ENCODE measurements at places on chromosomes 3 and 15. TPM values are rescaled to one million over a fixed set of nuclear protein-coding genes. Genes with fewer than 3 reads are reported as not detected.

DNA sequence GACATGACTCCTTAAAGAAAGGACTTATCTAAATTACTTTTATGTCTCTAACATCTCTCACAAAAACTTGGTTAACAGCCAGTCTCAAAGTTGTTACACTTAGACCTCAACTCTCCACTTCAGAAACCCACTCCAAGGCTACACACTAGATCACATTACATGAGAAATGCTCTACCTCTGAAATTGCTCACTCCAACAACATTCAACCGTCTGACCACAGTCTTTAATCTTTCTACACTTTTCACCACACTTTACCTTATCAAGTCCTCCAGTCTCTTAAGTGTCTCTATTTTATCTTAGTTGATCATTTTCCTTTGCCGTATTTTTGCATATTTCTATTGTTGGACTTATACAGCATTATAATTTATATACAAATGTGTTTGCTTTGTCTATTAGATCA lies 5.8 kb downstream of the SLC12A6 start:
- DNase-seq = no peak
- no peaks in the 10 kb centered on the region for H3K36me3 ChIP-seq

DNA sequence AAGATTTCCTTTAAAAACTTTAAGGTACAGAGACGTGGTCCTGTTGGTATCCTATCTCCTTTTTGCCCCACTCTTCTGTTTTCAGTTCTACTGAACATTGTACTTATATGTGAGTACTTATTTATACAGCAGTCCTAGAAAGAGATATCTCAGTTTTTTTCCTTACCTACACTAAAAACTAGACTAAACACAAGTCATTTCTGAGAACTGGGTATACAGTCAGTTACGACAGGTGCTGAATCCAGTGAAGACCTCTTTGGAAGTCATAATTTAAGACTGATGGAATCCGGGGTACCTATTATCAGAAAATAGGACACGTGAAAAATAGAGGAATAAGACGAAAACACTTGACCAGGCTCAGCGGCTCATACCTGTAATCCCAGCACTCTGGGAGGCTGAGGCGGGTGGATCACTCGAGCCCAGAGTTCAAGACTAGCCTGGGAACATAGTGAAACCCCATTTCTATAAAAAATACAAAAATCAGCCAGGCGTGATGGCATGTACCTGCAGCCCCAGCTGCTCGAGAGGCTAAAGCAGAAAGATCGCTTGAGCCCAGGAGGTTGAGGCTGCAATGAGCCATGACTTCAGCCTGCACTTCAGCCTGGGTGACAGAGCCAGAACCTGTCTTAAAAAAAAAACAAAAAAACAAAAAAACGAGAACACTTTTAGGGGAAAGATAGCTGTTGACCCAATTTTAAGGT lies 76.3 kb downstream of the KLHL25 start:
- H3K27me3 ChIP-seq = no peaks in the 10 kb centered on the region
- H3K4me1 ChIP-seq = no peaks in the 10 kb centered on the region
- H3K36me3 ChIP-seq = peaks cover 6% of the 10 kb centered on the region
- H3K4me3 ChIP-seq = no peak overlapping the region
- no peak overlapping the region for H3K27ac ChIP-seq

- no peaks in the 10 kb centered on the region for H3K27me3 ChIP-seq
- no peak for DNase-seq
- peaks cover 19% of the 10 kb centered on the region for H3K4me1 ChIP-seq
- H3K36me3 ChIP-seq = no peaks in the 10 kb centered on the region
Observed at GRCh38 chr3:111763001-111763471, 96.0 kb upstream of the PHLDB2 start.

GRCh38 chr15:33398555-33398954 lies 87.8 kb downstream of the RYR3 start:
- H3K4me1 ChIP-seq = no peaks in the 10 kb centered on the region
- DNase-seq = no peak
- no peak overlapping the region for H3K27ac ChIP-seq

- no peak overlapping the region for H3K4me3 ChIP-seq
- peak overlapping the region; percentile 99 for H3K27ac ChIP-seq
- peaks cover 44% of the 10 kb centered on the region for H3K4me1 ChIP-seq
- DNase-seq = no peak
- no peaks in the 10 kb centered on the region for H3K36me3 ChIP-seq
Observed at GRCh38 chr3:152266221-152266995, 2.3 kb upstream of the MBNL1 start.

DNA sequence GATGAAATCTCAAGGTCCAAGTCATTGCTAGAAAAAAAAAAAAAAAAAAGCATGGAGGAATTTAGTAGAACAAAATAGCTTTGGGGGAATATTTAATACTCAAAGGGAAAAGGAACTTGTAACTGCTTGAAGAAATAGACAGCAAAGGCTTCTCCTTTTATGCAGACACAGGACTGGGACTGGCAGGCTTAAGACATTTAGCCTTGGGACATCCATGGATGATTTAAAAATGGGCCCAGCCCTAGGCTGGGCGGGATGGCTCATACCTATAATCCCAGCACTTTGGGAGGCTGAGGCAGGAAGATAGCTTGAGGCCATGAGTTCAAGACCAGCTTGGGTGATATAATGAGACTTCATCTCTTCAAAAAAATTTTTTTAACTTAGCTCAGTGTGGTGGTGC lies 19.8 kb downstream of the RPSA start:
- DNase-seq = no peak
- no peak overlapping the region for H3K27ac ChIP-seq
- H3K4me1 ChIP-seq = no peaks in the 10 kb centered on the region
- no peak overlapping the region for H3K4me3 ChIP-seq
- H3K36me3 ChIP-seq = no peaks in the 10 kb centered on the region

- H3K27me3 ChIP-seq = no peaks in the 10 kb centered on the region
- H3K27ac ChIP-seq = no peak overlapping the region
Observed at GRCh38 chr15:52103217-52104207, 9.1 kb downstream of the BCL2L10 start.

GRCh38 chr3:126439968-126440708 lies 35.6 kb downstream of the ZXDC start:
- DNase-seq = no peak
- peaks cover 4% of the 10 kb centered on the region for H3K4me1 ChIP-seq
- H3K36me3 ChIP-seq = no peaks in the 10 kb centered on the region
- H3K4me3 ChIP-seq = no peak overlapping the region

- H3K36me3 ChIP-seq = no peaks in the 10 kb centered on the region
- peaks cover 16% of the 10 kb centered on the region for H3K27me3 ChIP-seq
- DNase-seq = no peak
- H3K4me1 ChIP-seq = no peaks in the 10 kb centered on the region
- no peak overlapping the region for H3K4me3 ChIP-seq
Observed at GRCh38 chr15:88282614-88283013, 26.1 kb upstream of the NTRK3 start.

- H3K27ac ChIP-seq = no peak overlapping the region
- peaks cover 1% of the 10 kb centered on the region for H3K4me1 ChIP-seq
- no peaks in the 10 kb centered on the region for H3K27me3 ChIP-seq
Observed at GRCh38 chr3:156787926-156788663, 38.1 kb upstream of the LEKR1 start.

- H3K36me3 ChIP-seq = no peaks in the 10 kb centered on the region
- H3K27ac ChIP-seq = peak overlapping the region; percentile 41
- no peak overlapping the region for H3K4me3 ChIP-seq
- no peak for DNase-seq
- no peaks in the 10 kb centered on the region for H3K27me3 ChIP-seq
Observed at GRCh38 chr3:30611613-30612436, 5.4 kb downstream of the TGFBR2 start.

DNA sequence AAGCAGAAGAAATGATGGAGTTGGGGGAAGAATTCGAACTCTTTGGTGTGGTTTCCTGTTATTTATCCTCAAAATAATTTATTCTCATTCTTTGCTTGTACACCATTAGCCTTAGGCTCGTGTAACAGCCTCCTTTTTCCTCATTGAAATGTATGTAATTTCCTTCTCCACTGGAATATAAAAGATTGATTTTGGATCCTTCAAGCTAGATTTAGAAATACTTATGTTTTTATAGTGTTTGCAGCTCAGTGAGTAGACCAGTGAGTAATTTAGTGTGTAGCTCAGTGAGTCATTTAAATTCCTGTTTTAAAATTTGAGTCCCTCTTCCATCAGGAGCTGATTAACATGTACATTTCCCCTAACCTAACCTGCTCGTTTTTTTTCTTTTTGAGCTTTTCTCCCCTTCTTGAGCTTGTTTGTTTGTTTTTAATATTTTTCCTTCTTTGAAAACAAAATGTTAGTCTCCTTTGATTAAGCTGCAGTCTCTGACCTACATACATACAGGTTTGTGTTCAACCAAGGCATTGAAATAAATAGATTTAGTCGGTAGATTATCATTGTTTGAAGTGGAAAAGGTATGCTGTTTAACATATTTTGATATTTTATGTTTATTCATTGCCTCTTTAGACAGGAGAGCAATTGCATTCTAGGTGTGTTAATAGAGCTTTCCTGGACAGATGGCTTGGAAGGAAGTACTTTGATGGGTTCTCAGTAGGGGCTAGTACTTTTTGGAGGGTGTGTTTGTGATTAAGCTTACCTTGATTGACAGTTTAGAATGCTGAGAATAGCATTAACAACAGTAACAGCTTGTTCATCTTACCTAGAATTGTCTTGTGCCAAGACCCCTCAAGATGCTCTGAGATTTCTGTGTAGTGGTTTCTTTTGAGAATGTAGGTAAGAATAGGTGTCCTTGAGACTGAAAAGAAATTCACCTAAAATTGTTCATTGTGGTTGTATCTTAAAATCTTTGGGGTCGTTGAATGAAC lies 5.9 kb downstream of the USP3 start:
- H3K4me3 ChIP-seq = no peak overlapping the region
- no peaks in the 10 kb centered on the region for H3K27me3 ChIP-seq

DNA sequence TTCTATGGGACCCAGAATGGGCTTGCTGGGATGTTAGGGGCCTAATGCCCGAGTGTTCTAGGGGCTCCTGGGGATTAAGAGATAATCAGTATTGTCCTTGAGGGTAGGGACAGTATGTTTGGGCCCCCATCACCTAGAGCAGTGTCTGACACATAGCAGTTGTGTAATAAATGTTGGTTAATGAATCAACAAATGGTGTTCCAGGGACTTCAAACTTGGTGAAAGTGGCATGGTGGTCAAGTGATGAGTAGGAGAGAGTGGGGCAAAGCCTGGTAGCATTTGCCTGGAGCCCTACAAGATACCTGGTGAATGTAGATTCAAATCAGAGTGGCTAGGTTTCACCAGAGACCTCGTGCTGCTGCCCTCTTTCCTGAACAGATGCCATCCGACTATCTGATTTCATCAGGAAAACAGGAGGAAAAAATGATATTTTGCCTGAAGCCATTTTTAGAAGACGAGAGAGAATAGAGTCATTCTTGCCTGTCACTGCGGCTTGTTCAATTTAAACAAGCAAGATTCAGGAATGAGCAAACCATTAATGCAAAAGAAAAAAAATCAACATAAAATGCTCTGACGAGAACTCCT lies 117.3 kb downstream of the RPL22L1 start:
- H3K4me3 ChIP-seq = no peak overlapping the region
- H3K36me3 ChIP-seq = no peaks in the 10 kb centered on the region
- no peak for DNase-seq
- no peak overlapping the region for H3K27ac ChIP-seq

DNA sequence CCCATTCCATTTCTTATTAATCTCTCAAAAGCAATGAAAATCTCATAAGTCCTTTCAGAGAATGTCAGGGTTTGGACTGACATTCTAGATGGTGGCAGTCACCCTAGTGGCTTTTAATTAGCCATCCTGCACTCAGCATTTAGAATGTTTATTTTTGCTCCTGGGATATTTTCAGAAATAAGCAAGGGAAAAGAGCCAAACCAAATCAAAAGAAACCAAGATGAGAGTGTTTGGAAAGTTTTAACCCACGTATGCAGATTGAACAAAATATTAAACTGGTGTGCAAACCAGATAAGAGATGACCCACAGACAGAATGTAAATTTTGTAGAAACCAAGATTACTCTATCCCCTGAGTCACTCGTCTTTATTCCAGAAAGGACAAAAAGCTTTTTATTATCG lies 275.8 kb downstream of the SQOR start:
- no peaks in the 10 kb centered on the region for H3K36me3 ChIP-seq
- H3K4me1 ChIP-seq = no peaks in the 10 kb centered on the region
- no peak overlapping the region for H3K4me3 ChIP-seq

GRCh38 chr15:33341953-33342352 lies 31.2 kb downstream of the RYR3 start:
- no peak overlapping the region for H3K4me3 ChIP-seq
- no peak overlapping the region for H3K27ac ChIP-seq
- H3K27me3 ChIP-seq = no peaks in the 10 kb centered on the region
- DNase-seq = no peak

DNA sequence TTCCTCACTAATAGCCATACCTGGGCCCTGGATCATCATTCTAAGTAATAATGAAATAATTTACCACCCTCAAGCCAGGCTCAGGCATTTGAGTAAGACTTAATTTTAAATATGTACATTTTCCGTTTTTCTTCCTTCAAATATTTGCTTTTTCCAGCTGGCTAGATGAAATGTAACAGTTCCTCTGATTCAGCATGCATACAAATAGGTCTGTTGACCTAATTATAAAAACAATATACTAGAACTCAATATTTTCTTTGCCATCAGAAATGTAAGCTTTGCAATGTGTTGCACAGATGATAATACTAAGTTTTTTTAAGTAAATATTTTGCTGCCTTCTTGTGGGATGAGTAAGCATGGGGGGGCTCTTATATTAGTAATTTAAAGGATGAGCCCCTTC lies 91.6 kb downstream of the FEZF2 start:
- H3K27ac ChIP-seq = no peak overlapping the region
- H3K36me3 ChIP-seq = no peaks in the 10 kb centered on the region
- no peak for DNase-seq
- H3K4me3 ChIP-seq = no peak overlapping the region

DNA sequence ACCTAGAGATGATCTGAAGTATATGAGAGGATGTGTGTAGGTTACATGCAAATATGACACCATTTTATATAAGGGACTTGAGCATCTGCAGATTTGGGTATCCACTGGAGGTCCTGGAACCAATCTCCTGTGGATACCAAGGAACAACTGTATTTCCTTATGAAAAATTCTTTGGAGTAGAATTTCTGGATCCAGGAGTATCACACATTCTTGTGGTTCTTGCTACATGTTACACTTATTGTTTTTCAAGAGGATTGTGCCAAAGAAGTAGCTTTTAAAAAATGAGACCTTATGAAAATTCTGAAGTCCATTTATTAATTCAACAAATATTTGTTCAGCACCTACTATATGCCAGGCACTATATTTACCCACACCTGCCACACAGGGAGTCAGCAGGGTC lies 15.7 kb upstream of the TBC1D23 start:
- no peak overlapping the region for H3K4me3 ChIP-seq
- no peaks in the 10 kb centered on the region for H3K4me1 ChIP-seq
- H3K27ac ChIP-seq = no peak overlapping the region
- H3K27me3 ChIP-seq = no peaks in the 10 kb centered on the region
- no peak for DNase-seq

The PAK6 gene
- 14.6 TPM for total RNA-seq

The EPHB1 gene
- total RNA-seq = 4.3 TPM

The CNTN4 gene
- total RNA-seq = 7.6 TPM

The C3orf49 gene
- total RNA-seq = not detected

The VGLL3 gene
- total RNA-seq = 33.1 TPM

The MCTP2 gene
- 33.2 TPM for total RNA-seq

The PLAAT1 gene
- total RNA-seq = 0.26 TPM

The GP5 gene
- total RNA-seq = 0.15 TPM

The THSD4 gene
- total RNA-seq = 24.6 TPM
